Activated effector memory CD4-positive, alpha-beta T cell treated with anti-CD3 and anti-CD28 coated beads, Interleukin-2, amount 50 U/mL, for 16 hours (primary cell): ENCODE measurements at places on chromosomes 1 and 21.
A peak's percentile ranks its signal among the peaks of the same experiment; 100 is the strongest.

GRCh38 chr1:50611675-50612074 lies 188.4 kb upstream of the DMRTA2 start:
- no peak for DNase-seq

- DNase-seq: no peak
These were observed 11.2 kb upstream of the RXRG start for GRCh38 chr1:165456114-165456513.

- DNase-seq: no peak
These were observed 33.1 kb upstream of the LMX1A start for GRCh38 chr1:165389609-165390008.

DNA sequence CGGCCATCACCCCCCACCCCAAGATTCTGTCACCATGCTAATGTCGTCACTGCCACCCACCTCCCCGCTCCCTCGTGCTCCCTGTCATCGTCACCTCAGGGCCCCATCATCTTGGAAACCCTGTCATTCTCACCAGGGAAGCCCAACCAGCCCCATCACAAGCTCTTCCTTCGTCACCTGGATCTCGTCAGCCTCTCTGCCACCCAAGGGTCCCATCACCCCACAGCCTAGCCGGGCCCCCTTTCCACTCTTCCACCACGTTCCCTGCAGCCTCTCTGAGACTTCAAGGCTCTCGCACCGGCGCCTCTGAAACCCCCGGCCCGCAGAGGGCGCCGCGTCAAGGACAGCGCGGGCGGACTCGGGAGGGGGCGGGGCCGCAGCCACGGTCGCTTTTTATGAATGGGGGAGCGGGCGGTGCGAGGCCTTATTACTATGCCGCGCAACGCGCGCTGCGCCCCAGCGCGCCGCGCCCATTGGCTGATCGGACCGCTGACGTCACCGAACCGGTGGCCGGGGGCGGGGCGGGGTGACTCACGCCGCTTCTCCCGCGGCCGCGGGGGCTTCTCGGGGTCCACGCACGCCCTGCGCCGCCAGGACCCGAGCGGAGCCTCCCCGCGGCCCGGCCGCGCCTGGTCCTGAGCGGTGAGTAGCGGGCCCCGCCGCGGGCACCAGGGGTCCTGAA lies at the start of gene GPR3:
GPR3 (plus strand) TSS at position 527 of the 682 bp plus-strand sequence. CDS start 1,177 bp downstream, outside the sequence.
- DNase-seq: peak; percentile 98

DNA sequence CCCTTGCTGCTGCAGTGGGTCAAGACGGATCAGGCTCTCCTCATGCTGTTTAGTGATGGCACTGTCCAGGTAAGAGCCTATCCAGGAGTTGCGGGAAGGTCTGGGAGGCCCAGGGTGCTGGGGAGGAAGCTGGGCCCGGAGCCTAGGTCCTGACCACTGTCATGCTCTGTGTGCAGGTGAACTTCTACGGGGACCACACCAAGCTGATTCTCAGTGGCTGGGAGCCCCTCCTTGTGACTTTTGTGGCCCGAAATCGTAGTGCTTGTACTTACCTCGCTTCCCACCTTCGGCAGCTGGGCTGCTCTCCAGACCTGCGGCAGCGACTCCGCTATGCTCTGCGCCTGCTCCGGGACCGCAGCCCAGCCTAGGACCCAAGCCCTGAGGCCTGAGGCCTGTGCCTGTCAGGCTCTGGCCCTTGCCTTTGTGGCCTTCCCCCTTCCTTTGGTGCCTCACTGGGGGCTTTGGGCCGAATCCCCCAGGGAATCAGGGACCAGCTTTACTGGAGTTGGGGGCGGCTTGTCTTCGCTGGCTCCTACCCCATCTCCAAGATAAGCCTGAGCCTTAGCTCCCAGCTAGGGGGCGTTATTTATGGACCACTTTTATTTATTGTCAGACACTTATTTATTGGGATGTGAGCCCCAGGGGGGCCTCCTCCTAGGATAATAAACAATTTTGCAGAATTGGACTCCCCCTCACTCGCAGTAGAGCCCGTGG lies 1.7 kb downstream of the DYNLT4 start:
- peak; percentile 63 for DNase-seq

- DNase-seq: no peak
These were observed 164.6 kb downstream of the CYYR1 start for GRCh38 chr21:26408511-26408910.

DNA sequence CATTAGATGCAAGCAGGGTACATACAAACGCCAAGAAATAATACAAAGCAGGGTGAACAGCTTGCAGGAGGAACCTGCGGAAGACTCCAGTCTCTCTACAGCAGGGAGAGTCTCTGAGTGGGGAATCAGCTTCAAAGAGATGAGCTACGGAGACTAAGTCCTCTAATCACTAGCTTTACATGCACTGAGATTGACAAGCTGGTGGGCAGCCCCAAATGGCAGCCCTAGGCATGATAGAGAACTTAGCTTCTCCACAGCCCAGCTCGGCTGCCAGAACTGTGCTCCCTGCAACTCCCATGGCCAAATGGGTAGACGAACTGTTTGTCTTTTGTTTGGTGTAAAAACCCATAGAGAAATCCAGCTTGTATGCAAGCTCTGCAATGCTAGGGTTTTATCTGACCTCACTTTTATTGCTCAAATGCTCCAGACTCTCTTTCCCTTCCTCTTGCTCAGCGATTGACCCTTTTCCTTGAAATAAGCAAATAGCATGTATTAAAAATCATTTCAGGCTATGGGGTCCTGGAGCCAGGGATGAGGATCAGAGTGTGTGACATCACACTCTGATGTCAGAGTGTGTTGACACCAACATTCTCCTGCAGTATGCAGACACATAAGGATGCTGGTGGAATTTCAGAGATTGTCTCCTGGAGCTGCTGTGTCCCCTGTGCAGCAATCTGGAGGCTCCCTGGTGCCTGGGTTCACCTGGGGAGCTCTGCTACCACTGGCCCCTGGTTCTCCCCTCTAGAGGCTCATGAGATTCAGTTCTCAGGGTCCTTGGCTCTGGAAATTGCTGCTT lies 238.5 kb downstream of the TTLL7 start:
- DNase-seq: no peak

- peak; percentile 78 for DNase-seq
These were observed 833 bp upstream of the DIP2A start for GRCh38 chr21:46457801-46458314.

DNA sequence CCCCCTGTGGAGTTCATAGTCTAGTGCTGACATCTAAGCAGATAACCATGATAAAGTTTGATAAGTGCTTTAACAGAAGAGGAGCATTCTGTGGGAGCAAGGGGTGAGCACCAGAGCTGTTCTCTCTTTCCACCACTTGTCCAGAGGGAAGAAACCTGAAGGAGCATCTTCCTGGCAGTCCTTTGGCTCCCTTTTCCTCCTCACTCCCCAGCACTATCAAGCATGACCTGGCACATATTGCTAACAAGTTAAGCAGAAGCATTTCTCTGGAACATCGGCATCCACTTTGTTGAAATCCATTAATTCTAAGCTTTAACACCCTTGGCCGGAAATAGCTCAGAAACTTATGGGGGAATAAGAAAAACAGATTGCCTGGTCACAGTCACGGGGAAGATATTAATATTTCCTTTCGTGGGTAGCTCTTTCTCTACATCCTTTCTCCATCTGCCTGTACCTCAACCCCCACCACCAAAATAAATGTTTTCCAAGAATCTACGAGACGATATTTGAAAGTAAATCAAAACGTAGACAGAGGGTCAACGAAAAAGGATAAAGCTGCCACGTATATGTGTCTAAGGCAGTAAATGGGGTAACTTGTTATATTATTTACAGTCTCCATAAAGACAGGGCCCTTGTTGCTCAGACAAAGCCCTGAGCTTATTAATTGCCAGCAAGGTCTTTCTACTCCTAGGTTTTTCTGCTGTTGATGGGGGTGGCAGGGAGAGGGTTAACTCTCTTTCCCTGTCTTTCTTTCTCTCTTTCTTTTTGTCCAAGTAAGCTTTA lies 351.4 kb downstream of the NUF2 start:
- no peak for DNase-seq

DNA sequence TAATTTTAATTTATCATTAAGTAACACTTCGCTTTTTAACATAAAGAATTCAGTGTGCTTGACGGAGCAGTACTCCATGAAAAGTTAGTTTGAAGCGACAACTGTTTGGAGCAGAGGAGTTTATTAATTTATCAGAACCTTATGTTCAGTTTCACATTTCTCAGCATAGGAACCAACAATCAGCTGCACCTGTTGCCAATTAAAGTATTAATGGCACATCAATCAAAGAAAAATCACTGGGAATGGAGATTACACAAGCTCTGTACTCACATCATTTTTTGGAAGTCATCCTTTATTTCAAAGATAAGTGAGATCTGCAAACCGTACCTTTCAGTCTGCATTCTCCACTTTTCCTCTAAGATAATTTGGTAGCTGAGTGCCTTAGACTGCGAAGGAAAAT lies 344.6 kb downstream of the LMO4 start:
- no peak for DNase-seq

- no peak for DNase-seq
These were observed 29.8 kb downstream of the ANKRD13C start for GRCh38 chr1:70324683-70325082.

GRCh38 chr1:15945832-15946448 lies 30.0 kb downstream of the ZBTB17 start:
- no peak for DNase-seq

DNA sequence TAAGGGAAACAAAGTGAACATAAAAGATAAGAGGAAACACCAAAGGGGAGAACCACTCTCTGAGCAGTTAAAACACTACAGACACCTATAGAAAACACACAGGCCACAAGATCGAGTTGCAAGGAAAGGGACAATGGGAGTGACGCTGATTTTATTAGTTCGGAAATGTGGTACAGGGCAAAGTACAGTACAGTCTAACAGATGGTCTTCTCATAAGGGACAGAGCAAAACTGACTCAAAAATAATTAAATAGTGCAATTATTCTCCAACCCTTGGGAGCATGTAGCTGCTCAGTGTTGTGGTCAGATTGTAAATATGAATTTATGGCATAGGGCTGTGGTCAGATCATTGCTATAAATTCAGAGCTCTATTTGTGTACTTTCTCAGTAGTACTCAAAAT lies 352.0 kb downstream of the USH2A start:
- no peak for DNase-seq

DNA sequence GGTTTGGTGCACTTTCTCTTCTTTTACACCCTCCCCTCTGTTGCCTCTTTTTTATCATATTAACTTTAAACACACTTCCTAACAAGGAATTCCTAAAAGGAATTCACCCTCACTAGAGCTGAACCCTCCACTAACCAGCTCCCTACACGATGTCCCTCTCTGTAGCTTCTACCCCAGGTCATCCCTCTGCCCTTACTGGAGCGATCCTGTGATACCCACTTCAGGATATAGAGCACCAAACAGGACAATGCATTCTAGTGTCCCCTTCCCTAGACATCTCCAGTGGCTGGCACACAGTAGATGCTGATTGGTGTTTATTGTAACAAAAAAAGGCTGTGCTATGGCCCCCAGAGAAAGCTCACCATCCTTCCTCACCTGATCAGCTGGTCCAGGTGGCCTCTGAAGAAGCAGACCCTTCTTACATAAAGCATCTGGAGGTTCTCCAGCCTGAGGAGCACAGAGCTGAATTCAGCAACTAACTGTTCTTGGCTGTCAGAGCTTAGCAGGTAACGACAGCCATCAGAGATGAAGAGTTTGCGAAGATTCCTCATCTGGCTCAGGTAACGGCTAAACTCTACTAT lies 1.4 kb downstream of the PRAMEF18 start:
- DNase-seq: no peak

- no peak for DNase-seq
These were observed 437.4 kb downstream of the NUF2 start for GRCh38 chr1:163758977-163759670.
